ENCODE measurements at places on chromosomes 16 and 17.

GRCh38 chr17:66427134-66427533 lies 124.7 kb downstream of the PRKCA start:
- DNase-seq: no peak

DNA sequence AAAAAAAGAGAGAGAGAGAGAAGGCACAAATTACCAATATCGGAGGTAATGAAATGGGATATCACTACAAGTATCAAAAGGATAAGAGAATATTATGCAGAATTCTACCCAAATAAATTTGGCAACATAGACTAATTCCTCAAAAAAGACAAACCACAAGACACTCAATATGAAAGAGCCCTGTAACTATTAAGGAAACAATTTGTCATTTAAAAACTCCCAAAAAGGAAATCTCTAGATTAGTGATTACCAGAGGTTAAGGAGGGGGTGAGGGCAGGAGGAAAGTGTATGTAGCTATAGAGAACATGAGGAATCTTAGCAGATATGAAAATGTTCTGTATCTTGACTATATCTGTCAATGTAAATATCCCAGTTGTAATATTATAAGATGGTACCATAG lies 54.0 kb downstream of the CFDP1 start:
- no peak for DNase-seq

GRCh38 chr17:82457929-82458178 lies 687 bp upstream of the NARF start:
- DNase-seq: no peak

DNA sequence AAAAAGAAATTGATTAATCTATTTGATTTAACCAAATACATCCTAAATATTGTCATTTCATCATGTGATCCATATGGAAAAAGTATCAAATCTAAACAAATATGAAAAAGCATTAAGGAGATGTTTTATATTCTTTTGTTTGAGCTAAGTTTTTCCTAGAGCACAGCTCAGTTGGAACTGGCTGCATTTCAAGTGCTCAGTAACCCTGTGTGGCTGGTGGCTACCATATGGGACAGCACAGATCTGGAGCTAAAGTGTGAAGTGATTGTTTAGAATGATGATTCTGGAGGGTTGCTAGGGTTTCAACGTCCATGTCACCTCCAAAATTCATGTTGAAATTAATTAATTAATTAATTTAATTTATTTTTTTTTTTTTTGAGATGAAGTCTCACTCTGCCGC lies 137.5 kb downstream of the XYLT1 start:
- DNase-seq: no peak

GRCh38 chr16:3835089-3835602 lies 45.4 kb downstream of the CREBBP start:
- DNase-seq: no peak

GRCh38 chr17:39115135-39115534 lies 36.3 kb downstream of the PLXDC1 start:
- DNase-seq: peak; percentile 8

GRCh38 chr17:12756786-12757185 lies 32.5 kb upstream of the ARHGAP44 start:
- DNase-seq: no peak

GRCh38 chr16:17926866-17927399 lies 409.6 kb downstream of the NPIPA8 start:
- no peak for DNase-seq

GRCh38 chr16:73350707-73351452 lies 303.0 kb upstream of the ZFHX3 start:
- DNase-seq: no peak

DNA sequence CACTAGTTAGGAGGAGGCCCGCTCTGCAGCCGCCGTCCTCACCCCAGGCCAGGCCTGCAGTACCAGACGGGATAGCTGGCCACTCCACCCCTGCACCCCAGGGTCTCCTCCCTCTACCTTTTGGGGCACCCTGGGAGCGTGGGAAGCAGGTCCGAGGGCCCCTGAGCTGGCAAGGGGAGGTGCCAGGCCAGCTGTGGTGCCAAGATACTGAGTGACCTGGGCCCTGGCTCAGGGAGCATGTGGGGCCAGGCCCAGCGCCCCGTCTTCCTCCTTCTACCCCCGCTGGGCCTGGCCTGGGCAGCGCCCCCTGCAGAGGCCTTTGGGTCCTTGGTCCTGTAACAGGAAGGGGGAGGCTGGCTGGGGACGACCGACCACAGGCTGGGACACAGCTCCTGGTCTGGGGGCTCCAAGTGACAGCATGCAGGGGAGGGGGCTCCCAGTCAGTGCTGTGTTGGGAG lies 13.0 kb downstream of the PAM16 start:
- no peak for DNase-seq

- no peak for DNase-seq
These were observed 25.3 kb downstream of the CLEC16A start for GRCh38 chr16:10969615-10970014.

DNA sequence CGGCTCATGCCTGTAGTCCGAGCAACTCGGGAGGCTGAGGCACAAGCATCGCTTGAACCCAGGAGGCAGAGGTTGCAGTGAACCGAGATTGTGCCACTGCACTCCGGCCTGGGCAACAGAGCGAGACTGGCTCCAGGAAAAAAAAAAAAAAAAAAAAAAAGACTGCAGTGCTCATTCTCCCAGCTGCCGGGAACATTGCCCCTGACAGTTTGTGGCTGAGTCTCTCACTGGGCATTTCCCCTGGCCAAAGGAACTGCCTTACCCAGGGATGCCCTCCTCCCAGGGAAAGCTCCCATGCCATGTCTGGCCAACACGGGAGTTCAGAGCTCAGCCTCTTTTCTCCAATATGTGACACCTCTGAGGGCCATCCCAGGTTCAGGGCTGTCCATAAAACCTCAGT lies 21.3 kb upstream of the USP10 start:
- DNase-seq: no peak

GRCh38 chr16:61676740-61677139 lies 359.5 kb downstream of the CDH8 start:
- DNase-seq: no peak

GRCh38 chr17:44997733-44998520 lies 29.8 kb upstream of the C1QL1 start:
- DNase-seq: no peak

All from fibroblast of the conjunctiva (primary cell).